ENCODE measurements at places on chromosomes 13 and 19.

DNA sequence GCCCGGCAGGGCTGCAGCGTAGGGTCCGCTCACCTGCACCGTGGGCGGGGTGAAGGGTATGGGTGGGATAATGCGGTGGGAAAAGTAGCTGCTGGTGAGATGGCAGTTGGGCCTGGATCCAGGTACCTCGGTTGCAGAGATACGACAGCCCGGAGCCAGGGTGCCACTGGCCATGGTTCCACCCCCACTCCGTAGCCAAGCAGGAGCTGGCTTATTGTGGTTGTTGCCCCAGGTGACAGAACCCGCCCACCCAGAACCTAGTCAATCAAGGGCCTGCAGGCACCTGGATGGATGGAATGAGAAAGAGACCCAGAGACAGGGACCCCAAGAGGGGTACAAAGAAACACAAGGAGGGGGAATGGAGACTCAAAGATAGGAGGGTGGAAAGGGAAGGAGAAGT, 3.5 kb upstream of the LHB start:
- DNase-seq: no peak

DNA sequence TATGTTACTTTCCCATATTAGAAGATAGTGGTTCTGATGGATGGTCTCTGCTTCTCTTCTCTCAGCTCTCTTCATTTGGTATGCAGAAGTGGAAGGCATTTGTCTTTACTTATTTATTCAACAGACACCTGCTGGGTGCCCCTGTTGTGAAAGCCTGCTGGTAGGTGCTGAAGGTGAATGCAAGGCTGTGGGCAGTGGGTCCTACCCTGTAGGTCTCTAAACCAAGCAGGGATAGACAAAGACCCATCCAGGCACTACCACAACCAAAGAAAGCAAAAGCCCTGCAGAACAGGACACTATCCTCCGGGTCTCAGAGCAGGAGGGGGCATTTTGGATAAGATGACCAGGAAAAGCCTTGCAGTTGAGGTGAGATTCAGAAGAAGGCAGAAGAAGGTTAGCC, 106.1 kb downstream of the STARD13 start:
- DNase-seq: no peak

- no peak for DNase-seq
These were observed 106.6 kb downstream of the MZT1 start for GRCh38 chr13:72620874-72621273.

DNA sequence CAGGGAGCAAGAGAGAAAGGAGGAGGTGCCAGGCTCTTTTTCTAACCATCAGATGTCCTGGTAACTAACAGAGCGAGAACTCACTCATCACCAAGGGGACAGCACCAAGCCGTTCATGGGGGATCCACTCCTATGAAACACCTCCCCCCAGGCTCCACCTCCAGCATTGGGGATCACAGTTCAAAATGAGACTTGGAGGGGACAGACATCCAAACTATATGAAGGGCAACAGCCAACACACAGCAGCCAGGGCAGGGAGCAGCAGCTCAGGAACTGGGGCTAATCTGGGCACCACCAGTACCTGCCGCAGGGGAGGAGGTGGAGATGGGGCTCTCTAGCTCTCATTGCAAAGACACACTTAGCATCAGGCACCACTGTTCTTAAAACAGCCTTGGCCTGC, 34.3 kb upstream of the VSTM2B start:
- DNase-seq: no peak

- DNase-seq: no peak
These were observed 428.4 kb downstream of the COG6 start for GRCh38 chr13:40083841-40084240.

DNA sequence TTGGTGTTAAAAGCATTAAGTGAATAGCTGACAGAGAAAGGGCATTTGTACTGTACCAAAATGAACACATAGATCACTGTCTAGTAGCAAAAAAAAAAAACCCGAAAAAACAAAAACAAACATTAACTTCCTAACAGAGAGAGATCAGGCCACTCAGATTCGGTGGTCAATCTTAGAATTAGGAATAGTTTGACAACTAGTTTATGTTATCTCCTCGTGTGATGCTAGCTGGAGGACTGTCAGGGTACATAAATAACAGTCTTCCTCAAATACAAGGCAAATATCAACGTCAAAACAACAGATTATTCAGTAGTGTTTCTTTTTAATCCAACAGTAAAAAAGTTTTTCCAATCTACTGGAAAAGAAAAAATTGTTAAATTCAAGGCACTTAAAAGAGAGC, 1.7 kb downstream of the ZMYM5 start:
- no peak for DNase-seq

GRCh38 chr13:28349371-28349770, 145.6 kb downstream of the FLT1 start:
- no peak for DNase-seq

DNA sequence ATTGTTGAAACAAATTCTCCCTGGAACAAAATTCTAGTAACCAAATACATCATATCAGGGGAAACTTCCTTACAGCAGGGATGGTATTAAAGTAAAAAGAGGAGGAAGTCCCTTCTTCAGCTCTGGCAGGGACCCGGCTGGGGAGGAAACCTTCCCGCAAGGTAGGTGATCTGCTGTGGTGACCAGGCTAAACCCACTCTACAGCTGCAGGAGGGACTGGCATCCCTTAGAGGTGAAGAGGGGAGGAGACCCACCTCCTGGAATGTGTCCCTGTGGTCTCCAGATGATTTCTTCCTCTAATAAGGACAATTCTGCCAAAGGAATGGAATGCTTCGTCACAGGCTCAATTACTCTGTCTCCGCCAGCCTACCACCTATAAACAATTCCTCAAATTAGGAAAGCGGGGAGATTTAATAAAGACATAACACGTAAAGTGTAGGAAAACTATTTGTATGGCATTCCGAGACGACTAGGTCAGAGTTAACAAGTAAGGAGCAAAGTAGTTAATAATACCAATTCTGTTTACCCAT, 637 bp upstream of the PDS5B start:
- DNase-seq: no peak

DNA sequence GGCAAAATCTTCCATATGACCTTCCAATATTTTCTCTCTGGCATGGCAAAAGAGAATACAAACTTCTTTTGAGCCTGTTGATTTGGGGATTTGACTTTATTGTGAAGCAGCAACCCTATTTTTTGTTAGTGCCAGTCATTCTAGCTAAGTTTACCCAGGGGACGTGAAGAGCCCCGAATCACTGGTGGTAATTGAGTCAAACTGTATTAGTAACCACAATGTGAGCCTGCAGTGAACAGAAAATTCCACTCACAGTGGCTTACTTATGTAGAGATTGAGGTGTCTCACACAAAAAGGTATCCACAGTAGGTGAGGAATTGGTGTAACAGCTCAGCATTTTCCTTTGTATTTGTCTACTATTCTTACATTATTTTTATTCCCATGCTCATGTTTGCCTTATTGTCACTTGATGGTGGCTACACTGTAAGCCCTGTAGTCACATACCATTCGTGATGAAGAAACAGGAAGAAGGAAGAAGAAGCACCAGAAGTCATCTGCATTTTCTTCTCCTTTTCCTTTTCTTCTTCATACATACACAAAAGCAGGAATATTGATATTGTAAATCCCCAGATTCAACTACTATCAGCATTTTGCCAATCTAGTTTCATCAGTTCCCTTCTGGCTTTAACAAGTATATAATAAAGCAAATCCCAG, 33.3 kb upstream of the MYCBP2 start:
- DNase-seq: no peak

DNA sequence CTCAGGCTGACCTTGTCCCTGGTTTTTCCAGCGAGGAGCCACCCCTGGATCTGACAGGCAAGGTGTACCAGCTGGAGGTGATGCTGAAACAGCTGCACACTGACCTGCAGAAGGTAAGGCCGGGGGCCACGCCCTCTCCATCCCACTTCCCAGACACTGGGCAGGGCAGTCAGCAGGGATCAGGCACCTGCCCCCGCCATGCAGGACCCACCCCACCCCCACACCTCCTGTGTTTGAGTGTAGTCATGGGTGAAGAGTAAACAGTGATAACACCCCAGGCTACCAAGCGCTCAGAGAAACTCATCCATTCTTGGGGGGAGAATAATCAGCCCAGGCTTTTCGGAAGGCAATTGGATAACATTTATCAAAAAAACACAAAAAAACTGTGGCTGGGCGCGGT, 19.9 kb downstream of the DPF1 start:
- DNase-seq: no peak

- peak; percentile 25 for DNase-seq
These were observed 66.5 kb downstream of the PAN3 start for GRCh38 chr13:28204690-28205443.

DNA sequence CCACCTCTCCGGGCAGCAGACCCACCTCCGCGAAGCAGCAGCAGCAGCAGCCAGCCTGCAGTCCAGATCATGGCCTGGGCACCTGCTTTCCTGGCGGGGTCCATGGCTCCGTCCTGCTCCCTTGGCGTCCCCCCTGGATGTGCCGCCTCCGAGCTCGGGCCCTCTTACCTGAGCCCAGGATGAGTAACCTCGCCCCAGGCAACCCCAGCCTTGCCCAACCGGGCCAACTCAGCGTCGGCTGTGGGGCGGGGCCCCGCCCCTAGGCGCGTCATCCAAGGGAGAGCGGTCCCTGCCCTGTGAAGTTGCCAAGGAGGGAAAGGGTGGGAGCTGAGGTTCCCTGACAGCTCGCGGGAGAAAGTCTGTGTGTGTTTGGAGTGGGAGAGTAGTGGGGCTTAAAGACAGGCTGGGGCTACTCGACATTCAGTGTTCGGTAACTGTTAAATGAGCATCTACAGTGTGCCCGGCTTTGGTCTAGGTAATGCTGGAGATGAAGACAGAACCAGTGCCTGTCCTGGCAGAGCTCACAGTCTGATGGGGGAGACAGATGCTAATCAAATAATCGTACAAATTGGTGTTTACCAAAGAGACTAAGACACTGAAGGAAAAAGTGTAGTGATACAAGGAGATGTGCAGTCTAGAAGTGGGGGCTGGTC, at the start of gene LYPD3:
Gene LYPD3 (minus strand): TSS at position 141 of the 653 bp plus-strand sequence. CDS start 37 bp downstream, at position 104.
- DNase-seq: no peak

GRCh38 chr13:53018690-53019647, 9.6 kb upstream of the OLFM4 start:
- no peak for DNase-seq

All from GM20000 (cell line).